Foreskin keratinocyte (primary cell): ENCODE measurements at places on chromosomes 12 and 14. TPM values are rescaled to one million over a fixed set of nuclear protein-coding genes. Genes with fewer than 3 reads are reported as not detected.
A peak's percentile ranks its signal among the peaks of the same experiment; 100 is the strongest.

- DNase-seq, result no peak
These were observed 75.2 kb downstream of the TTC9 start for GRCh38 chr14:70716958-70717357.

DNA sequence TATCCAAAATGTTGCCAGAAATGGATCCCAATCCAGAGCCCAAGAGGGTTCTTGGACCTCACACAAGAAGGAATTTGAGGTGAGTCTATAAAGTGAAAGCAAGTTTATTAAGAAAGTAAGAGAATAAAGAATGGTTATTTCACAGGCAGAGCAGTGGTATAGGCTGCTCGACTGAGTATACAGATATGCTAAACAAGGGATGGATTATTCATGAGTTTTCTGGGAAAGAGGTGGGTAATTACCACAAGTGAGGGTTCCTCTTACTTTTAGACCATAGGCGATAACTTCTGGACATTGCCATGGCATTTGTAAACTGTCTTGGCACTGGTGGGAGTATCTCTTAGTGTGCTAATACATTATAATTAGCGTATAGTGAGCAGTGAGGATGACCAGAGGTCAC lies 73.6 kb downstream of the ETNK1 start:
- DNase-seq, result no peak

GRCh38 chr14:105746124-105746514 lies 219.7 kb downstream of the TMEM121 start:
- no peak for DNase-seq

- no peak for DNase-seq
These were observed 33.7 kb upstream of the EML1 start for GRCh38 chr14:99759546-99759925.

- DNase-seq, result no peak
These were observed 33.9 kb downstream of the CCDC177 start for GRCh38 chr14:69540654-69541335.

DNA sequence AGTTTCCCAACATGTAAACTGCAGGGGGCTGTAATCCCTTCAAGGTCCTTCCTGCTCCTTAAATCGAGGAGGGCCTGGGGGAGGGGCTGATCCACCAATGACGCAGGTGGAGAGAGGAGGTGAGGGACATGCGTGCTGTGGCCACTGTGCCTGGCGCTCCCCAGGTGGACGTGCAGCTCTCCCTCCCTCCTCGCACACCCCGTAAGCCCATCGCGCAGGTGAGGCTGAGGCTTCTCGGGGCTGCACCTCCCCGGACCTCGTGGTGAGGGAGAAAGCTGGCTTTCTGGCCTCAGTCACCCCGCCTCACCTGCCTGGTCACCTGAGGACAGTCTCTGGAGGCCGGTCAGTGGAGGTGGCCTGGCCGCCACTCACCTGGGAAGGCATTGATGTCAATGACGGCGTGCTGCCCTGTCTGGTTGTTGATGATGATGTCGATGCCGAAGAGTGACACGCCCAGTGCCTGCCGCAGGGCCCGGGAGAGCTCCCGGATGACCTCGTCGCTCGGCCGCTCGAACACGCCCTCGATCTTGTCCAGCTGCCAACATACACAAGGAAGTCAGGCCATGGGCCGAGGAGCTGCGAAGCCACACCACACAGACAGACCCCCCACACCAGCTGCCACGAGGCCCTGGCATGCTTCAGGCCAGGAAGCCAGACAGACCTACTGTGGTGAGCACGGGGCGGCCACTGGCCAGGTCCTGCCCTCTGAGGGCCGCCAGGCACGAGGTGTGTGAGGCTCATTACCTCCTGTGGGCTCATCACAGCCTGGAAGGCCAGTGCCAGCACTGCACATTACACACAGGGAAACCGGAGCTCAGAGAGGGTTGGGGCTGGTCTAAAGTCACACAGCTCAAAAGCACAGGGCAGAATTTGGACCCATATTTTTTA lies 23.3 kb downstream of the CHGA start:
- DNase-seq, result no peak

DNA sequence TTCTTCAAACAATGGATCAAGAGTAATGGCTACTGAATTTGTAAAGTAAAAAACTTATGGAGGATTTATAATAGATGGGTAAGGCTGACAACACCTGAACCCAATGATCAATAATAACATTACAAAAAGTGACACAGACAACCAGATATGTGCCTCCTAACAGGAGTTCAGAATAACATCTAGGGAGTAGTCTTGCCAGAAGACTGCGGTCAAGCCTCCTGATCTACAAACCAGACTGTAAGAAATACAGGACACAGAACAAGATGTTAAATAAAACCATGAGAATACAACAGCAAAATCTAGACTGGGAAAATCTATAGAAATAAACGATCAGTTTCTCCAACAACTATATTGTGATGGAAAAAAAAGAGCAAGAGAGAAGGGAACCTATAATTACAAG lies 262.6 kb upstream of the TMTC1 start:
- DNase-seq, result no peak

DNA sequence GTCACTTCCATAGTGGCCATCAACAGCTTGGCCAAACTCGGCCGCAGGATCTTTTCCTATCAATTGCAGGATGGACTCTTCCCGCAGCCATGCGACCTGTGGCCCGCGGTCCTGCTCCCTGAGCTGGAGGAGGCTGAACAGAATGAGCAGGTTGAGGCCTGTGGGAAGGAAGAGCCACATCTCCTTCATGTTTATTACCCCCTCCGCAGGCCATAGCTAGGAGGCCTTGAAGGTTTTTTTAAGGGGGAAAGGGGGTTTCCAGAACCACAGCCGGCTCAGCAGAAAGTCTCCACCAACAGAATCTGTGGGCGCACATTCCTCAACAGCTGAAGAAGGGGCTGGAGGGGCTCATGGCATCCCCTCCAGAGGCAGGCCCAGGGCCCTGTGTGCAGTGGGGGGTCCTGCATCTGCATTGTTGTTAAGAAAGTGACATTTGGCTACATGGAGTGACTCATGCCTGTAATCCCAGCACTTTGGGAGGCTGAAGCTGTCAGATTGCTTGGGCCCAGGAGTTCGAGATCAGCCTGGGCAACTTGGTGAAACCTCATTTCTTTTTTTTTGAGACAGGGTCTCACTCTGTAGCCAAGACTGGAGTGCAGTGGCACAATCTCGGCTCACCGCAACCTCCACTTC lies 25.2 kb upstream of the PPP1R13B start:
- DNase-seq, result no peak

DNA sequence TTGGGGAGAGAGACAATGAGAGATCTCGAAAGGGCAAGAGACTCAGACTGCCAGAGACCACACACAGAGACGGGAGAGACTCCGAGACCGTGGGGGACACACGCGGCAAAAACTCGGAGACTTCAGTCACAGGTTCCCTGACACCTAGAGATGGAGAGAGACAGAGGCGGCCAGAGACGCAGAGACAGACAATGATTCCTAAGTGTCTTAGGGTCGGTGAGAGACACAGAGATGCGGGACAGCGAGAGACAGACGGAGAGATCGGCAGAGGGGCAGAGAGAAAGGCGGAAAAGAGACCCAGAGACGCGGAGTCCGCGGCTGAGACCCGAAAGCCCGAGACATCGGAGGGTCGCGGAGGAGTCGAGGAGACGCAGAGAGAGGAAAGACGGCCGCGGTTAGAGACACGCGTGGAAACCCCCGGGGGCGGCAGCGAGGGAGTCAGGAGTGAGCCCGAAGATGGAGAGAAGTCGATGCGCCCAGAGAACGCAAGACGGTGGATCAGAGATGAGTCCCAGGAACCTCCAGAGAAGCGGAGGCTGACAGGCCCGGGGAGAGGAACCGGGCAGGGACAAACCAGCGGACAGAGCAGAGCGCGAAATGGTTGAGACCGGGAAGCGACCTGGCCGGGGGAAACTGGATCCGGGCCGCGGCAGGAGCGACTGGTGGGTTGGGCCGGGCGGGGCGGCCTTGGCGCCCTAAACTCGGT lies 7.8 kb downstream of the LHX5 start:
- no peak for DNase-seq

DNA sequence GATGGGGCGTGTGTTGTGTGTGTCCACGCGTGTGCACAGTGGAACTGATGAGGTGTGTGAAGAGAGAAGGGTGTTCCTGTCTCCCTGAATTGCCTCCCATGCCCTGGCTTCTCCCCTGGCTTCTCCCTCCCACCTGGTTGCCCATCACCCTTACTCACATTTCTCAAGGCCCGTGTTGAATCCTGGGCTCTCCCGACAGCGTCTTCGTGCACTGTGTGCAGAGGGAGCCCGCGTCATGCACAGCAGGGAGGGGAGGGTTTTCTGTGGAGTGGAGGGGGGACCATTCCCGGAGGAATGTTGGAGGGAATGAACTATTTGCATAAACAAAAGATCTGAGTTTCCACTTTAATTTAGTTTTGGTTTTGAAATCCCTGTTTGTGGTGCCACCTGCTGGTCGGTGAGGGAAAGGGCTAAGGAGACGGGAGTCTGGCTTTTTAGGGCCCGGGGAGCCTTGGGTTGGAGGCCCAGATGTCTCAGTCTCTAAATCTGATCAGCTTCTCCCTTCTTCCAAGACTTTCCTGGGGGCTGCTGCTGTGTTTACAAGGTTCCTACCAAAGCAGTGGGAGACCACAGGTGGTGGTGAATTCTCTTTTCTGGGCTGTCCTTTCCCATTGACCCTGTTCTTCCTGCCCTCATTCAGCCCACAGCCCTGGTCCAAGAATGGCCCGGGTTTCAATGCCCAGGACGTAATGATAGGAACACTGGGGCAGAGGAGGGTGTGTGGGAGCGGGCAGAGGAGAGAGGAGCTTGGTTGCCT lies at the start of gene C1R:
TSS of gene C1R (minus strand) at position 217 of the 757 bp plus-strand sequence. CDS start at position 160, 57 bp downstream.
- peak; percentile 39 for DNase-seq

- no peak for DNase-seq
These were observed 4.8 kb downstream of the ASCL4 start for GRCh38 chr12:107779077-107779831.

- DNase-seq, result no peak
These were observed at the start of gene ITPK1 for GRCh38 chr14:93115821-93116675. Gene ITPK1 (minus strand): TSS chr14:93115925. CDS start chr14:93115163, 762 bp downstream.

- DNase-seq, result no peak
These were observed 19.2 kb upstream of the OS9 start for GRCh38 chr12:57674691-57675090.

DNA sequence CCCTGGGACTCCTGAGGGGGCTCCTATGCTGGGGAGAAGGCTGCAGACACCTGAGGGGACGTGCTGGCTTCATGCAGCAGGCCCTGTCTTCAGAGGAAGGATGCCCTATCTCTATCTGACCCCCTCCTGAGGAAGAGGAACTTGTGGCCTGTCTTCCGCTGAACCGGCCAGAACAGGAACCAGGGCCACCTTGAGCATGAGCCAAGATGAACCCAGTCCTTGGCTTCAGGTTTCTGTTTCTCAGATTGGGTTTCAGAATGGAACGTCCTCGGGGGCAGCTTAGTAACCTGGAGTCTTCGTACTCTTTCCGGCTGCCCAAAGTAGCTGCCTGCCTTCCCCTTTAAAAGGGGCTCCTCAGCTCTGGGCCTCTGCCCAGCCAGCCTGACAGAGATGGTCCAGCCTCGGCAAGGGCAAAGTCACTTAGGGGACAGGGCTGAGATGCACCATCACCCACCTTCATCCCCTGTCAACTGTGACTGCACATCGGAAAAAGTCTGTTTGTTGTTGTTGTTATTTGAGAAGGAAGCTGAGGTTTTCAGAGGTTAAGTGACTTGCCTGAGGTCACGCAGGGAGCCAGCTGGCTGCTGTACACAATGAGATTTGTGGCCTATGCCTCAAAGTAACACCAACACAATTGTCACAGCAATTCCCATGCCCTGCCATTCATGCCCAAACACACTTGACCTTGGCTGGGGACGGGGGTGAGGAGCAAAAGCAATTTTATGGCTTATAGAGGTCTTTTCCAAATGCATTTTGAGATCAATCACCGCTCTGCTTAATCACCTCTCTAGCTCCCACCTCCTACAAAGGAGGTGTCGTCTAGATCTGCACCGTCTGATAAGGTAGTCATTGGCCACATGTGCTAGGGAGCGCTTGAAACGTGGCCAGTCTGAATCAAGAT lies 13.4 kb downstream of the ASB2 start:
- DNase-seq, result no peak

- peak; percentile 22 for DNase-seq
These were observed 1.3 kb downstream of the ESYT1 start for GRCh38 chr12:56129206-56129941.

GRCh38 chr14:81686512-81686911 lies 152.9 kb upstream of the SEL1L start:
- no peak for DNase-seq

DNA sequence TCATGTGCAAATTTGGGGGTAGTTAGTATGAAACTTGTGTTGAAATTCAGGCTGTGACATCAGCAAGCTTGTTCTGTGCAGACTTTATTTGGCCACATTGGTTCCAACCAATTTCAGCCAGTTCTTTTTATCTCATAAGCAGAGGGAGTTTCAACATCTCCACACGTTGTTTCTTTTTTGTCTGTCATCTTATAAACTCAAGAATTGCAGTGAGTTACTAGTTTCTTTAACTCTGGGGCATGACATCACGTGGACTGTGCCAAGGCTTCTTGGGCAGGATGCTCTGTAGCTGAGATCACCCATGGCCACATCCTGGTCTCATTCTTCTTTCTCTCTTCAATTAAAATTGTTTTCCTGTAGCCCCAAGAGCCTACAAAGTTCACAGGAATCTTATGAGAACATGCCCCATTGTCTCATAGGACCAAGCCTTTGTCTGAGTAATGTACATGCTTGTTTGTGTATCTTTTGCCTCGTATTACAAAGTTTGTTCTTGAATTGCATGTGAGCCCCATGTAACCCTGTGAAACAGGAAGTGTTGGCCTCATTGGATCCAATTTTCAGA lies 982.0 kb upstream of the TMEM132C start:
- peak; percentile 92 for DNase-seq

- no peak for DNase-seq
These were observed 24.7 kb downstream of the RPL10L start for GRCh38 chr14:46626876-46627275.

DNA sequence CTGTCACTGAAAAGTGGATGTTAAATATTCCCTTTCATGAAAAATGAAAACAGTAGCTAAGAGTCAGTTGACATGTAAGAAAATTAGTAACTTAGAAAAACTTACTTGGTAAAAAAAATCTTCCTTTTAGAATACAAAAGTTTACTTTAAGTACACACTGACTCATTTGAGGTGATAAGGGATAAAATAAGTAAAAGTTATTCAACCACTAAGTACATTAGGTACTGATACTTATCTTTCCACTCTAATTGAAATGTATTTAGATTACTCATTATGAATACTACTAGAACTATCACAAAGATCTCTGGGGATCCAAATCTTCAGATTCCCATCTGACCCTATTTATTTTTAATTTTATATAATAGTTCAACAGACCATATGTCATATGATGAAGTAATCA lies 12.2 kb downstream of the SYCP3 start:
- no peak for DNase-seq

DNA sequence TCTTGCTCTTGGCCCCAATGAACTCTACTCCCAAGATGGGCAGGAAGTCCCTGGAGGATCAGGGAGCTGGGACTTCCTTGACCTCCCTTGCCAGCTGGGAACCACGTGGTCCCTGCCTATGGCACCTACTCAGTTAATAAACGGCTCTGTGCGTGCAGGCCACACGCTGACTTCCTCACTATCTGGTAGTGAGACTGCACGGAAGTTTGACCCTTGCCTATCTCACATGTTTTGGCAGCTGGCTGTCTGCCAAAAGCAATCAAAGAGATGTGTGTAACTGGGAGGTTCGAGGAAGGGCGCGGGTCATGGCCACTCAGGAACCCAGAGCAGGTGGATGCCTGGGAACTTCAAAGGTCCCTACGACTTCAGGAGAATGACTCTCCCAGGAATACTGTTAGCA lies 57.9 kb downstream of the RFLNA start:
- DNase-seq, result no peak

The SLC6A15 gene
- 29.6 and 38.8 TPM in 2 replicates for total RNA-seq

The STAC3 gene
- total RNA-seq, result 0.46 and 0.48 TPM in 2 replicates

The TPH2 gene
- not detected in 2 replicates for total RNA-seq

The IAPP gene
- total RNA-seq, result not detected in 2 replicates

The KRT85 gene
- total RNA-seq, result not detected in 2 replicates

The MYH7 gene
- total RNA-seq, result not detected in 2 replicates

The DACT1 gene
- 0.07 and 0.20 TPM in 2 replicates for total RNA-seq

The SDS gene
- total RNA-seq, result not detected in 2 replicates

The TSHR gene
- not detected in 2 replicates for total RNA-seq
